ENCODE measurements at places on chromosomes 4 and X.

- no peak for DNase-seq
Measured at GRCh38 chrX:27057883-27058282, 405.3 kb downstream of the PPP4R3C start.

- DNase-seq = peak; percentile 61
Measured at GRCh38 chr4:6910340-6910959, 824 bp downstream of the TBC1D14 start.

DNA sequence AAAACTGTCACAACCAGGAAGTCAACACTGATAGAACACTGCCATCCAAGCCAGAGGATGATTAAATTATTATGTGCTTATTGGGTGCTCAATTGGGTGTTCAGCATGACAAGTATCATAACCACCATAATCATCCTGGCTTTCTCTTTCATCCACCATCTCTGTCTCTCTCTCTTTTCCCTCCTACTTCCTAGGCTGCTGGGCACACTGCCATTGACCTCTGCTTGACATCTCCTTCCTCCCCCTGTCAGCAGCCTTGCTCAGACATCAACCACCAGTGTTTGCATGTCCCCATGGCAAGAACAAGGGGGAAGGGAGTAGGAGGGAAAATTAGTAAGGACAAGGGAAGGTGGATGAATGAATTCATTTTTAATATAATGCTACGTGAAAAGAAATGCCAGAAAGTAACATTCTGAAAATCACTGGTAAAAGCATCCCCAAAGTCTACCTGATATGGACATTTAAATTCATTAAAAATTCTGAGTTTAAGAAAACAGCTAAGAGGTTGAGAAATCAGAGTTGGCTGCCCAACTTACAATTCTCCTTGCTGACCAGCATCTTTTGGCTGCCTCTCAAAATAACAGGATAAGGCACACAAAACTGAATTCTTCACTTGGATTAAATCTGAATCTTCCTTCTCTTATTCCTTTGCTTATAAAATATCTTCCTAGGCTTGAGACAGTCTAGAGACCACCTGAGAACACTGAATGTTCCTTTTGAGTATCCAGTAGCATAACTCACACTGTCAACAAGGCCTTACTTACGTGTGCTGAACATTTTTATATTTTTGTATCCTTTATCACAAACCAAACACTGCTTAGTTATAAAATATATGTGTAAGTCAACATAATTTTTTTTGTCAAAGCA is 48.5 kb downstream of the SNCA start:
- no peak for DNase-seq

GRCh38 chr4:123469696-123470095 is 73.1 kb downstream of the SPRY1 start:
- DNase-seq = no peak

DNA sequence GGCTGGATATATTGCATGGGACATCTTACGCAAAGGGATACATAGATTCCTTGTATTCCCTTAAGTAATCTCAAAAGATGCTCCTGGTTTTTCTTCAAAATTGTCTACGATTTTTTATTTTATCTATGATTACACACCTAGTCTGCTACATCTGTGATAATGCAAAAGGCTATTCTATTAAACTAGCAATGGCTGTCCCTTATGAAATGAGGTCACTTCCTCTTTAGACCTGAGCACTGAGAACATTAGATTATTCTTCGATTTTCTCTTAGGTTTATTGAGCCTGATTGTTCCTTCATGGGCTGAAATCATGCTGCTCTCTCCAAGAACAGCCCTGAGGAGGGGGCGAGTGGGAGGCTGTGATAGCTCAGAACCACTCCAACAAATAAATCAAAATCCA is 126.8 kb upstream of the ENPP6 start:
- no peak for DNase-seq

- no peak for DNase-seq
Measured at GRCh38 chr4:83785891-83786290, 250.0 kb downstream of the GPAT3 start.

- DNase-seq = no peak
Measured at GRCh38 chr4:156019246-156019645, 65.6 kb upstream of the CTSO start.

DNA sequence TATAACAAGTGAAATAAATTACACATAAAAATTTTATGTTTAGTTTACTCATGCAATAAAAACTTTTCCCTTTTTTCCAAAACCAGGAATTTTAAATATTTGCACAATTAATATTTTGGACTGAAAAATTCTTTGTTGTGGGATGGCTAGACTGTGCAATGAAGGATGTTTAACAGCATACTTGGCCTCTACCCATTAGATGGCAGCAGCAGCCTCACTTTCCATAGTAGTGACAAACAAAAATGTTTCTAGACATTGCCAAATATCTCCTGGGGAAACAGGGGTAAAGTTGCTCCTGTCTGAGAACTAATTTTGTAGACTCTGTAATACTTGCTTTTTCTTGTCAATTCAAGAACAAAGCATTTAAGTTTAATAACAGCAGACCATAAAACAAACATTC is 49.8 kb downstream of the SCLT1 start:
- no peak for DNase-seq

DNA sequence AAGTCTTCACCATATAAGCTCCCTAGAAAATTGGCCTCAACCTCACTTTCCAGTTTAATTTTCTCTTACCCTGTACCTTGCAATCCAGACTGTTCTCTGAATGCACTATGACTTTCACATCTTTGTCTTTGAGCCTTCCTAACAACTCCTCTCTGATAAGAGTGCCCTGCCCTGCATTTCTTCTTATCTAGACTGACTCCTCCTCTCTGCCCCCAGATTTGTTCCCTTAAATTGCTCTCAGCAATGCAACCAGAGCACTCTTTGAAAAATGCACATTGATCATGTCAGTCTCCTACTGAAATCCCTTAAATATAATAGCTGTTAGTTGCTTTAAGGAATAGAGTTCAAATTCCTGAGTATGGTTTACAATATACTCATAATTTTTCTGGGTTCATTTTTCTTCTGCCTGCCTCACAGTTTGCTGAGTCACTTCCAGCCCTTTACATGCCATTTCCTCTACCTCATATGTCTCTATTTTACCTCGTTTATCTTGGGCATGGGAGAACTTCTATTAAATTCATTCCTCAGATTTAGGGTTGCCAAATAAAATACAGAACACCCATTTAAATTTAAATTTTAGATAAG is 582.7 kb upstream of the AADAT start:
- no peak for DNase-seq

- no peak for DNase-seq
Measured at GRCh38 chr4:26404743-26405206, 84.0 kb downstream of the RBPJ start.

DNA sequence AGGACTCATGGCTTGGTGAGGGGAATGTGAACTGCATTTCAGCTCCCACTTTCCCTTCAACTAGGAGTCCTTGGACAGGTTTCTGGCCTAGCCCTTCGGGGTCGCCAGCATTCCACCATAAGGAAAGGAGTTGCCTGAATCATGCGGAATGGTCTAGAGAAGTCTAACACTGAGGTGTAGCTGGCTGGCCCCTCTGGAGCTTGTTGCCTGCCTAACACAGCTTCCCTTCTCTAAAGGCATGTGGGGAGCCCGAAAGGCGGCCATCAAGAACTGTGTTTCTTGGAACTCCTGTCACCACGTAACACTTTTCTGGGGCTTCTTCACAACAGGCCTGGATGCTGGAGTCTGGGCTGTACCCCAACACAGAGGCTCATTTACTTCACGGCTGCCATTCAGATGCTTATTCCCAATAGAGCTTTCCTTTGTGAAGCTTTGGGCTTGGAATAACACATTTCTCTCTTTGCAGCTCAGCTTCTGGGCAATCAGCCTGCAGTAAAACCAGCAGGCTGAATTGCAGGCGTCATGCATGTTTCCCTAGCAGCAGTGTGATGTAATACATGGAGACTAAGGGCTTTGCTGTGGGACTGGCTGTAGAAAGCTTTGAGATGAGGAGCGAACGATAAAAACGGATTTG is 5.4 kb downstream of the GABRQ start:
- no peak for DNase-seq

- DNase-seq = no peak
Measured at GRCh38 chr4:53558065-53558801, 33.1 kb downstream of the LNX1 start.

DNA sequence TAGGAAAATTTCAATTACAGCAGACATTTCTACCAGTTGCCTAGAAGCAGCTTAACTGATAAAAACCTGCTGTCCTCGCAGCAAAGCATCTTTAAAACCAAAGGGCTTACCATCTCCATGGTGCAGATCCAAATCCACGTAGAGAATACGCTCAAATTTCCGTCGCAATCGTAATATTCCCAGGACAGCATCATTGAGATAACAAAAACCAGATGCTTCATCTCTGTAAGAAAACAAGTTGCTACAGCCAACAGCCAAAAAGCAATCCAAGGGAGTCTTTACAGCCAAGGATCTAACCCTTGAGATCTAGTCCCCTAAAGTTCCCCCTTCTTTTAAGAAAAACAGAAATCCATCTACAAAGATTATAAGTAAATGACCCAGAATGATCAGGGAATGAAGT is 77.6 kb downstream of the HDAC8 start:
- DNase-seq = no peak

GRCh38 chrX:92247076-92247475 is 467.9 kb downstream of the PCDH11X start:
- DNase-seq = no peak

DNA sequence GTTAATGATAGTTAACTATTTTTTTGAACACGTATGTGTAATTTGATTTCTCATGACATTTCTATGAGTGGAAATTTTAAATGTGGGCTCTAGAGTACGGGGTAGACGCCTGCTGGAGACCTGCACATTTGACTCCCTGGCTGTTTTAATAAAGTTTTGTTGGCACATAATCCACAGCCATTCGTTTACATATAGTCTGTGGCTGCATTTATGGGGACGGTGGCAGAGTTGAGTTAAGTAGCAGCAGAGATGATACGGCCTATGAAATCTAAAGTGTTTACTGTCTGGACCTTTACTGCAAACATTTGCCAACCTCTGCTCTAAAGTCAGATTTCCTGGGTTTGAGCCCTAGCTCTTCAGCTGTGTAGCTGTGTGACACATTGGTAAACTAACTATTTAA is 118.8 kb downstream of the CHRNA9 start:
- DNase-seq = no peak

DNA sequence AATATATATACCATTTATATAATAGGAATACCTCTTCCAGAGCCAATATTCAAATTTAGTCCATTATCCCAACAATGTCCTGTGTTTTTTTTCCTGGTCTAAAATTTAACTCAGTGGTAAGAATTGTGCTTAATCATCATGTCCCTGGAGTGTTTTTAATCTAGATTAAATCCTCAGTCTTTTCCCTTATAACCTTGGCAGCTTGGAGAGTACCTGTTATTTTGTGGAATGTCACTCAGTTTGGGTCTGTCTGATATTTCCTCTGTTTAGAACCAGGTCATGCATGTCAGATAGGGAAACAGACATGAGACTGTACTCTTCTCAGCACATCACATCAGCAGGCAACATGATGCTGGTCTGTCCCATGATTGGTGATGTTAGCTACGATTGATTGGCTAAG is 96.6 kb downstream of the HPGD start:
- DNase-seq = no peak

DNA sequence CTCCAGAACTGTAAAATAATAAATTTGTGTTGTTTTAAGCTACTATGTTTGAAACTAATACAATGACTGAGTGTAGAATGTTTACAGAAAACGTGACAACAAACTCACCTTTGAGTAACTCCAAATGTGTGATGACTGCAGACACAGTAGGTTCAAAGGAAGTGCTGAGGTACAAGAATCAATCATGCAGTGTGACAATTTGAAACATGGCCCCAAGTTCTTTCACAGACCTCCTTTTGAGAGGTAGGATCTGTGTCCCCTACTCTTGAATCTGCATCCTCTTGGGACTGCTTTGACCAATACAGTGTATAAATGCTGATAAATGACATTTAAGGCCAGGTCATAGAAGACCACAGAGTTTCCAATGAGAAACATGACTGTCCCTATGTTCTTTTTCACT is 667.7 kb upstream of the DIPK2B start:
- no peak for DNase-seq

GRCh38 chrX:15918003-15918402 is 63.4 kb upstream of the AP1S2 start:
- DNase-seq = no peak

GRCh38 chr4:158857951-158858350 is 89.1 kb downstream of the FNIP2 start:
- DNase-seq = no peak

DNA sequence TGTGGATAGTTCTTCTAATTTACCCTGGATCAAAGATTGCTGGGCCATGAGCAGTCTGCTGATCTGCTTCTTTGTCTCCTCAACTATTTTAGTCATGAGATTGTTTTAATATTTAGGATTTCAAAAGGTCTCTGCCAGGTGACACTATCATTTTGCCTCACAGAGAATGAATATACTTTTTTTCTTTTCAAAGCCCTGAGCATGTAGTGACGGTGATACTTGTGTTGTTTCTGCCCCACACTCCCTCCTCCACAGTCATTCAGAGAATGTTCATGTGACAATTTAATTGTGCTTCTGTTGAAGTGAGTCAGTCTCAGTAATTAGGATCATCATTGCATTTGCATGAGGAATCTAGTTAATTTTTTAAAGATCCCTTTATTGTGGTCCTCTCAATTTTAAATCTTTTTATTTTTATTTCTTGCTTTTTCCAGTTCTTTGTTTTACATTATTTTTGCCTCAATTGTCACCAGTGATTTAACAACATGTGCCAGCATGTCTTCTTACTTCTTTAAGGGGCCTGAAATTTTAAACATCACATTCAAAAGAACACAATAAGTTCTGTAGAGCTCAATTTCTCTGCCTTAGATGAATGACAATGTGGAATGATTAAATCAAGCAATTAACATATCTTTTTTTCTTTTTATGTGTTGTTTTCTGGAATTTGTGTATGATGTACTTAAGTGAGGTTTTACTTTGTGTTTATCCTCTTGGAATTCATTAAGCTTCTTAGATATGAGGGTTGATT is 12.3 kb downstream of the MMRN1 start:
- no peak for DNase-seq

DNA sequence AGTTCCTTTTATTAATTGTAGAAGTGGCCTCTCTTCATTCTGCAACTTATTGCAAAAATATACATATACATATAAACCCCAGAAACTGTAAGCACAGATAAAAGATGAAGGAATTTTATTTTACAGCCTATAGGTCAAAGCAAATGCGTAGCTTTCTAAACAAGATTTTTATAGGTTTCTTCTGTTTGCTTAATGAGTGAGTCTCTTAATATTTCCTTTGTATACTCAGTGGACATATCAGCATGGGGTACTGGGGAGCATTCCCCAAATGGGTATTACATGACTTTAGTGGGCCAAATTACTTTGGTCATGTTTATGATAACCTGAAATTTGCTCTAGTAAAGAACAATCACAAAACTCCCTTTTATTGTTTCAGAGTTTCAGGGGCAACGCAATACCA is 1698.6 kb upstream of the IGFBP7 start:
- no peak for DNase-seq

DNA sequence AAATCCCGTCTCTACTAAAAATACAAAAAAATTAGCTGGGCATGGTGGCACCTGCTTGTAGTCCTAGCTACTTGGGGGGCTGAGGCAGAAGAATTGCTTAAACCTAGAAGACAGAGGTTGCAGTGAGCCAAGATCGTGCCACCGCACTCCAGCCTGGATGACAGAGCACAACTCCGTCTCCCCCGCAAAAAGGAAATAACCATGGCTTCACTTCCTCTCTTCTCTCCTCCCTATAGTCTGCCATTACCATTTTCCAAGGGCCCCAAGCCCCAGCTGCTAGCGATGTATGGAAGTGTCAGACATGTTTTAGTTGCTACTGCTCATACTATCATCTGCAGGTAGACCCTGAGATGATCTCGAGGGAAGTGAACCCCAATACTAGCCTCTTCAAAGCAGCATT is 177.3 kb upstream of the FAM9B start:
- DNase-seq = no peak

Data from right kidney (tissue), 9 donors.